ENCODE measurements at places on chromosomes 2 and 18.

GRCh38 chr2:215460682-215461382 is 25.0 kb upstream of the FN1 start:
- DNase-seq: no peak

DNA sequence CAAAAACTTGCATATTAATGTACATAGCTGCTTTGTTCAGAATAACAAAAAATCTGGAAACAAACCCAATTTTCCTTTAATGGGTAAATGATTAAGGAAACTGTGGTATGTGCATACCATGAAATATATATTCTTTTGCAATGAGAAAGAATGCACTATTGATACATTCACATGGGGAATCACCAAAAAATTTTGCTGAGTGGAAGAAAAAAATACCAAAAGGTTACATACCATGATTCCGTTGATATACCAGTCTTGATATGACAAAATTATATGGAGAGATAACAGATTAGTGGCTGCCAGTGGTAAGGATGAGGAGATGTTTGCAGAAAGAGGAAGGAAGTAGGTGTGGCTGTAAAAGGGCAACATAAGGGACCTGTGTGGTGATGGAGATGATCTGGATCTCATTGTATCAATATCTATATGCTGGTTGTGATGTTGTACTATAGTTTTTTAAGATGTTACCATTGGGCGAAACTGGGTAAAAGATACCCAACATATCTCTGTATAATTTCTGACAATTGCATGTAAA is 54.6 kb upstream of the BCL2L11 start:
- DNase-seq: no peak

- DNase-seq: no peak
Measured at GRCh38 chr2:10909050-10909995, 2.4 kb upstream of the KCNF1 start.

DNA sequence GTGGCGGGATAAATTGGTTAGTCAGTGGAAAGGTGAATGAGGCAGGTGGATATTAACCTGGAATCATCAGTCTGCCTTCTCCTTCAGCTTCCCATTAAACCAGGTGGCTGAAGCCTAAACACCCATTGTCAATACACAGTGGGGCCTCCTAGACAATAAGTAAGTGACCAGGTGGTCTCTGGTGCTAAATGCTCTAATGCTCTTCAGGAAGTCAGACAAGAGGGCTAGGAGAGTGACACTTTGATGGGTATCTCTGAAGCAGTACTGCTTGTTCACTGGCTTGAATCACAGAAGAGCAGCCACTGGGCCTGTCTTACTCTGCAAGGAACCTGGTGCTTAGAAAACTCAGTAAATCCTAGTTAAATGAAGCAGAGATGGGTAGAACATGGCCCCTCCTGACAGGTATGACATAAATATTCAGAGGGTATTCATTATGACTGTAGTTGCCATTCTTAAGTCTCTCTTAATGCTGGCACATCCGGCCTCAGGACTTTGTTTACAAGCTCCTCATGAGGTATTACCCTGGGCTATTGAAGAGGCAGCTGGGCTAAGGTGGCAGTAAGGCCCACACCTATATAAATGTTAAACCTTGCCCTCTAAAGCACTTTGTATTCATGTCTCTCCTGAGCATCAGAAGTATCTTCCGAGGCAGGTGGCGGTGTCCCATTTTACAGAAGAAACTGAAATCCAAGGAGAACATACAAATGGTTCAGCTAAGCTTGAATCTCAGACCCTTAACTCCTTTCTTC is 104.9 kb downstream of the NCK2 start:
- DNase-seq: no peak

- no peak for DNase-seq
Measured at GRCh38 chr18:4748975-4749374, 293.9 kb upstream of the DLGAP1 start.

GRCh38 chr2:168371273-168372019 is 84.6 kb upstream of the CERS6 start:
- DNase-seq: peak; percentile 90

DNA sequence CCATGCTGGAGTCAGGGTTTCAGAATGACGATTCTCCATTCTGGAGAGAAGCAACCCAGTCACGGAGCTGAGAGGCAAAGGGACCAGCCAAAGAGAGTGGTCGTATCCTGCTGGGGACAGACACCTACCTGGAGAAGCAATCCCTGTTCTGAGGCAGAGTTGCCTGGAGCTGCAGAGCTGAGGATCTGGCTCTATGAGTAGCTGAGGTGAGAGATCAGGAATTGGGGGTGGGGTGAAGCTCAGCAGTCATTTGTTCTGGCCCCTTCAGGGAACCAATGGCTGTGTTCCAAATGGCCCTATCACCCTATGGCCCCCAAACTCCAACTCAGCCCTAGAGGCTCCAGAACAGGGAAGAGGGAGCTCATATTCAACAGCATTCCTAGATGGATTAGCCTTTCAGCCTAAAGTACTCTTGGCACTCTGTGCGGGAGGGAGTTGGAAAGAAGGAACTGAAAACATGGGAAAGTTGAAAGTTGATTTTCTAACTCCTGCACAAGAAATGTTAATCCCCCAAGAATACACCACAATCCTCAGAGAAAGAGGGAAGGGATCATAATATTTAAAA is 3.3 kb upstream of the ATRAID start:
- no peak for DNase-seq

- no peak for DNase-seq
Measured at GRCh38 chr2:117794668-117795067, 19.8 kb upstream of the DDX18 start.

DNA sequence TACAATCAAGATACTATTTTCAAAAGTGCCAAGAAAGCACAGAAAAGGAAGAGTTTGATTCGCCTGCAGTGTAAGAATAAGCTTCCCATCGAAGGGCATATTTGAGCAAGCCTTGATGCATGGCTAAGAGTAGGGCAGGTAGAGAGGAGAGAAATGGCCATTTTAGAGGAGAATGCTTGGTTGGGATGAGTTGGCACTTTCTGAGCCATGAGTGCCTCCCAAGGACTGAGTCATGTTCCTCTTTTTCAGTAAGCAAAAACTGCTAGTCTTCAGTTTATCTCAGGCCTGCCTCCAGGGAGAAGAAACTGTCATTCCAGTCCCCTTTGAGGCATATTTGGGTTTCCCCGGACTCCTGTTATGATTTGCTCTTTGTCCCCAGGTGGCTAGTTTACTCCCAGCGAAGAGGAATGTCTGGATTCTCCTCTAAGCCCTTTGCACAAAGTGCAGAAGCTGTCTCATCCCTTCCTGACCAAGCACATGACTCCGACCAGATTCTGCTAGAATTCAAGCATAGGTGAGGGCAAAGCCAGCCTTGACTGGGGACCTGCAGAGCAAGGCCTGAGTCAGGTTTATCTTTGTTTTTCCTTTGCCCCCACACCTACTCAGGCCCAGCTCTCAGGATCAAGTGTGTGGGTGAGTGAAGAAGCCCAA is 115.2 kb downstream of the TTC32 start:
- no peak for DNase-seq

- DNase-seq: no peak
Measured at GRCh38 chr2:220628252-220628651, 943.9 kb downstream of the EPHA4 start.

DNA sequence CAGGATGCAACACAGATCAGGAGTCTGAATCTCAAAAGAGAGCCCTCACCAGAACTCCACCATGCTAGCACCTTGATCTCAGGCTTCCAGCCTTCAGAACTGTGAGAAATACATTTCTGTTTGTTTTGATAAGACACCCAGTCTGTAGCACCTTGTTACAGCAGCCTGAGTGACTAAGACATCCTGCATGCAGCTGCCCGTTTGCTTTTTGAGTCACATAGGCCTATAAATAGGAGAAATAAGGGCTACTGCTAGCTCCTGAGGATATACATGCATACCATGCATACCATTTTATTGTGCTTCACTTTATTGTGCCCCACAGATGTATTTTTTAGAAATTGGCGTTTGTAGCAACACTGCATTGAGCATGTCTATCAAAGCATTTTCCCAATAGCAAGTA is 337.8 kb downstream of the CDH2 start:
- DNase-seq: no peak

GRCh38 chr2:1224901-1225300 is 188.4 kb upstream of the TPO start:
- DNase-seq: no peak

DNA sequence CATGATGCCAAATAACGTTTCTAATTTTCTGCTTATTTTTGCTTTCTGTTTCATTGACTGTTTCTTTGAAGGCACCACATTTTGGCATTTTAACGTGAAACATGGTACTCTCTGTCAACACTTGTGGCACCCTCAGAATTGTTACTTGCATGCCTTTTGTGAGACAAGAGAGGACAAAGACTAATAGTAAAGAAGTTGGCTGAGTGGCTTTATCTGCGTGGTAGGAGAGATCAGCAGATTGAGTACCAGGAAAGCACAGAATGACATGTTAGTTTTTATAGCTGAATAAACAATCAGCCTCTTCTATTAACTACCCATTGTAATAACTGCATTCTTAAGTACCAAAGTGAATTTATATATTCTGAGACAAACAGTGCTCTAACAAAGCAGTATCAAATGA is 8.6 kb downstream of the ZNF638 start:
- no peak for DNase-seq

- no peak for DNase-seq
Measured at GRCh38 chr2:207223051-207223450, 57.3 kb upstream of the KLF7 start.

GRCh38 chr2:224793946-224794345 is 77.8 kb upstream of the CCDC195 start:
- DNase-seq: no peak

- DNase-seq: no peak
Measured at GRCh38 chr2:2109186-2109585, 221.9 kb downstream of the MYT1L start.

GRCh38 chr18:52813635-52814416 is 473.8 kb downstream of the DCC start:
- no peak for DNase-seq
